ENCODE measurements at places on chromosomes 3 and 15.

DNA sequence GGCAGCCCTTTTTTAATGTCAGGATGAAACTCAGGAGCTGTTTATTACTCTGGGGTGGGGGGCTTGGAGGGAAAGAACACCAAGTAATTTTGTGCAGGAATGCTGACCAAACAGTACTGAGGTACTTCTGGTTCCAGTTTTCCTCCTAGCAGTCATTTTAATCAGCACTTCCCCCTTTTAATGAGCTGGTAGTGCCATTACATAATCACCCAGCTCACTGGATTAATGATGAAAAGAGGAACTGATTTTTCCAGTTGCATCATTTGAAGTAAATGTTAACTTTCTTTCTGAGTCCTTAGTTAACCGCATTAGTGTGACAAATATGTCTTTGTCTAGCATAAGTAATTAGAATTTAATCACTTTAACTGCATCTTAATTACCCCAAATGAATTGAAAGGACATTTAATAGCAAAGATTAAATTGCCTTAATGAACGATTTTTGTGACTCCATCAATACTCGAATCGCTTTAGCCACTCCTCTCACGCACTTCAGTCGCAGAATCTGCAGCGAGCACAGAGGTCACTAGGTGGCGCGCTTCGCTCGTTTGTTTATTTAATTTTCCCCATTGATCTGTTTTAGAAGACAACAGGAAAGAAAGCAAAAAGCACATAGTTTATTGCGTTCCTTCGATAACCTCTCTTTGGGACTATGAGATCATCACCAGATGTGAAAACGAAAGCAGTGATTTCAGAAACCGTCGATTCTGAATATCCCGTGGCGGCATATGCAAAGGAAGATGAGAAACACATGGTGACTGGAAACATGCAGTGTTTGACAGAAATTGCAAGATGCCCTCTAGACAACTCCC is 9.8 kb downstream of the ONECUT1 start:
- no peak for DNase-seq

GRCh38 chr3:156605686-156606605 is 51.0 kb upstream of the SSR3 start:
- peak; percentile 22 for DNase-seq

DNA sequence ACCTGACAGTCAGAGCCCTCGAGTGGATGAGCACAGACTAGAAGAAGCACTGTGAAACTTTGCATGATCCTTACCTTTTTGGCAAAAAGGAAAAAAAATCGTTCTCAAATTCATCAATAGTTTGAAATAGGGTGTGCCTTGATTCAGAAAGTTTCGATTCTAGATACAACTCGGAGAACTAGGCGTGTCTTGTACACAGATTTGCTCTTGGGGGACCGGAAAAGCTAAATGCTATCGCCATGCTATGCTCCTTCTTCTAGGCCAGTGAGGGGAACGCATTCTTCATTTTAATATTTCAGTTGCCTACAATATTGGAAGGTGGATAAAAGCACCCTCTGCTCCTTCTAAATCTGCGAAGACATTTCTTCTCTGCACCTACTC is 25.0 kb downstream of the CD86 start:
- DNase-seq = no peak

DNA sequence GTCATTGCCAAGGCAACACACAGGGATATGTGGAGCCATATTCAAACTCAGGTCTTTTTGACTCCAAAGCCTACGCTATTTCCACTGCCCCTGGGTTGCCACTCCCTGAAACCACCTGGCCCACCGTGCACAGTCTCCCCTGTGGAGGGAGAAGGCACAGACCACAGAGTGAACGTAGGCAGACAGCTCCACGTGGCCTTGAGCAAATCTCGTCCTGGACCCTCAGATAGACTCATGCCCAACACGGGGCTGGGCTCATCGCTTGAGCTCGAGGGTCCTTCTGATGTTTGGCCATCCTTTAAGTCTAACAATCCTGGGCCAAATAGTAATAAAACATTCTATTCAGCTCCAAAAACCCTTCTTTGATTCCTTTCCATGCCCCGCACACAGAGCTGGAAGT is 72.0 kb downstream of the CPN2 start:
- DNase-seq = no peak

DNA sequence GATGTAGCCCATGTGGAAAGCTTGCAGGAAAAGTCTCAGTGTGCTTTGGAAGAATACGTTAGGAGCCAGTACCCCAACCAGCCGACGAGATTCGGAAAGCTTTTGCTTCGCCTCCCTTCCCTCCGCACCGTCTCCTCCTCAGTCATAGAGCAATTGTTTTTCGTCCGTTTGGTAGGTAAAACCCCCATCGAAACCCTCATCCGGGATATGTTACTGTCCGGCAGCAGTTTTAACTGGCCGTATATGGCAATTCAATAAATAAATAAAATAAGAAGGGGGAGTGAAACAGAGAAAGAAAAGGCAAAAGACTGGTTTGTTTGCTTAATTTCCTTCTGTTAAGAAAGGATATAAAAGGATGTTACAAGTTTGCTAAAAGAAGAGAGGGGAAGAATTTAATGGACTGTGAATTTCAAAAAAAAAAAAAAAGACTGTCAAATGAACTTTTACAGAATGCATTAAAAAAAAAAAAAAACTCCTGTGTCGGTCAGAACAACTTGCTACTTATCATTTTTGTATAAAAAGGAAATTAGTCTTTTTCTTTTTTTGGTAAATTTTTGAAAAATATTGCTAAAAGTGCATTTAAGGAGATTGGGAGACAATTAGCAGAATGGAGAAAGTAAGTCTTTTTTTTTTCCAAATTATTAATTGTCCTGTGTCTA is 7.0 kb downstream of the NR2F2 start:
- DNase-seq = no peak

GRCh38 chr15:88538972-88539371 is 7.5 kb downstream of the DET1 start:
- no peak for DNase-seq

GRCh38 chr15:59169251-59169708 is 37.4 kb upstream of the LDHAL6B start:
- no peak for DNase-seq

DNA sequence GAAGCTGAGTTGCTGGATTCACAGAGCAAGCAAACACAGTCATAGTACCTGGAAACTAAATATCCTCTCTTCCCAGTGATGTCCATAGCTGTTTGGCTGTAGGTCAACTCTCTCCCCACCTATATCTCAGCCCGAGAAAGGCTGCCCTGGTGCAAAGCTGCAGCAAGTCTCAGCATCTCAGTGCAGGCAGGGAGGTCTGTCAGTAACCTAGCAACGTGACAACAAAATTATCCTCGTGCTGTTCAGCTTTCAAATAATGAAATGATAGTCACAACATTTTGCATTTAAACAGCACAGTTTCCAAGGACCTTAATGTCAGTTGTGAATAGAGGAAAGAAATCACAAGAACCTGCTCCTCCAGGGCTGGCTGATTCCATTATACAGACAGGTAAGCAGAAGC is 83.6 kb downstream of the CHST2 start:
- no peak for DNase-seq

DNA sequence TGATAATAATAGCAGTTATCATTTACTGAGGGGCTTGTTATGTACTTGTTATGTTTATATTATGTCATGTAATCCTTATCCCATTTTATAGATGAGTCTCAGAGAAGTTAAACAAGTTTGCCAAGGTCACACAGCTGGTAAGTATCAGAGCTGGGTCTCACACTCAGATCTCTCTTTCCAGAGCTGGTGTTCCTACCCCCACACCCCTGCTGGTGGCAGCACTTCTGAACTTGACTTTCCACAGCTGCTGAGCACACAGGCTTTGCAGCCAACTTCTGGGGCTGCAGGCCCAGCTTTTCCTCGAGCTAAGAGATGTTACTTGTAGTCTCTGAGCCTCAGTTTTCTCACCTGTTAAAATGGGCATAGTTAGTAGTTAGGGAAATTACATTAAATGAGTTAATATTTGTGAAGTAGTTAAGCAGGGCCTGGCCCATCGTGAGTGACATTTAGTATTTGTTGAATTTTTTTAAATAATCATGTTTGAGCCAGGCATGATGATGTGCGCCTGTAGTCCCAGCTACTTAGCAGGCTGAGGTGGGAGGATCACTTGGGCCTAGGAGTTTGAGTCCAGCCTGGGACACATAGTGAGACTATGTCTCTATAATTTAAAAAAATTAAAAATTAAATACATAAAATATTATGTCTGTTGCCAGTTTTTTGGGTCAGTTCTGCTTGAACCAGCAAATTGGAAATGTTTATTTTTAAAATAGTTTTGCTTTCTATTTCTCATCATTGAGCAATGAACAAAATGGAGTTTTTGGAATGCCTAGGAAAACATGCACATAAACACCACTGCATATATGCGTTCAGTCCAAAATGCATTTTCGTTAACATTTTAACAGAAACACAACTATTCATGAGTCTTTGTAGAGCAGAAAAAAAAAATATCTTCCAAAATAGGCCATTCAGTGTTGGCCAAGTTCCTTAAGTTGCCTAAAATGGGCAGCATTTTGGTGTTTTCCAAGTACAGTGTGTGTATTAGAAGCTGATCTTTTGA is 87.3 kb downstream of the SMAD6 start:
- no peak for DNase-seq

DNA sequence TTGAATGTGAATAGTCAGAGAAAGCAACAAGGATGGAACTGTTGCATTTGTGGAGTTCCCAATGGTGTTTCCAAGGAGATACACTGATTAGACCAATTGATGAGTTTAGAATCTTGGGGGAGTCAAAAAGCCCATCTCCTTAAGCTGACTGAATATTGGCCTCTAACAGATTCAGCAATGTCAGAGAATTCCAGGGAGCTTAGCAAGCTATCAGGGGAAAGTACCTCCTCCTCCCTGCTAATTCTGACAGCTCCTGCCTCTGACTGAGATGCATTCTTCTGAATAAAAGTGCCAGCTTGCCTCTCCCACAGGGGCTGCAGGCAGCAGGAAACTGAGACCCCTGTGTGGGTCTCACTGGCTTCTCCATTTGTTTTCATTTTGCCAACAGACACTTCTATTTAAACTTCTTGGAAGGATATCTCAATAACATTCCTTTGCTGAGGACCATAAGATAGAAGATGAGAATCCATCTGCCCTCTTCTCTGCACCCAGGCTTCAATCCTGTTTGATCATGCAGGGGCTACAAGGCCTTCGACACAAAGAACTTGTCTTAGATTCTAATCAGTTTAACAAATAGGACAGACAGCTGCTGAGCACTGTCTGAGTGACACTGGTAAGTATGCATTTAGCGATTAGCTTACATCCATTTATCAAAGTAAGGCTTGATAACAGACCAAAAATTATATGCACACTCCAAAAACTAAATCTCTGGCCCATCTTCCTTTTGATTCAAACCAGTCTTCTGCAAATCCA is 1080.8 kb downstream of the TUSC7 start:
- DNase-seq = no peak

DNA sequence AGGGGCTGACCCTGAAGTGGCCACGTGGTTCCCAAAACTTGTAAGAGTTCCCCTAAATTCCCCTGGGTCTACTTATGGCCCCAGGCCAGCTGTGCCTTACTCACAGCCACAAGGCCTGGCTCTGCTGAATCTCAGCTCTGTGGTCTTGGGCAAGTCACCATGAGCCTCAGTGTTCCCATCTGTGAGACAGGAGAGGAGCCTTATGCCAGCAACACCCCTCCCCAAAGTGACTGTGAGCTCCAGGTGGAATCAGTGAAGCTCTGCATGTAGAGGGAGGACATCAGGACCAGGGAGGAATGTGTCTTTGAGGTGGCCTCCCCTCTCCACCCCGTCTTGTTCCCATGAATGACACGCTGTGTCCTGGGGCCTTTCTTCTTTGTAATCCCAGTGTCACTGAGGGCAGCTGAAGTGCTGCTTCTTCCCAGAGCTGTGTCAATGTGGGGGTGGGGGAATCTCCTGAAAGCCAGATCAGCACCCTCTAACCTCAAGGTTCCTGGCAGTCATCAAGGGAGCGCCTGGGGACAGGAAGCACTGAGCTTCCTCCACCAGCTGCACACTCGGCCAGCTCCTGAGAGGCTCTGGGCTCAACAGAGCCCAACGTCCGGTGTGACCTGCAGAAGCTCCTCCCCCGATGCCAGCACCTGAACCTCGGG is 258.9 kb downstream of the UACA start:
- DNase-seq = peak; percentile 69

- peak; percentile 26 for DNase-seq
Measured at GRCh38 chr15:72198356-72199204, 993 bp upstream of the GRAMD2A start.

DNA sequence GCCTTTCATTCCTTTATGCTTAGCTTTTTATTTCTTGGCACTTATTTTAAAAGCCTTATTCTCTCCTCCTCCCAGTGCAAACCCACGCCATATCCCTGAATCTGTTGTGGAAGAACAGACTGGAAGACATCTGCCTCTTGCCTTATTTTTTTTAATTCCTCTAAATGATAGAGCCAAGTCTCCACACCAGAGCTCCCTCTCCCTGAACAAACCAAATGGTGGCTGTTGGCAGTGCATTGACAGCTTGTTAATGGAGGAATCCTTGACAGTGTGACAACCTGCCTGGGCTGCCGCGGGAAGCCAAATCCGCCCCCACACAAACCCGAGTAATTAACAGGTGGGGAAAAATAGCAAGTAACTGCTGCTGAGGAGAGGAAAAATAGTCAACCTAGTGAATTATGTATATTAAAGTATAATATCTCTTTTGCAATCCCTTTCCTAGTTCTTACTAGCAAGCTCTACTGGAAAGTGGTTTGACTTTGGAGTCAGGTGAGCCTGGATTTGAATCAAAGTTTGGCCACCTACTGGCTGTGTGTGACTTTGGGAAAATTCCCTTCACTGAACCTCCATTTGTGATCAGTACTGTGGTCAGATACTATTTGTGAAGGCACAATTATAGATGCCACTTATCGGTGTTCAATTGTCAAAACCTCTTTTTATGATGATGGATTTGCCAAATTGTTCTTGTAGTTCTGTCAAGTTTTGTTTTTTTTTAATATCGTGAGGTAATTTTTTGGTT is 589.6 kb downstream of the PDCD6IP start:
- DNase-seq = no peak

GRCh38 chr15:23411841-23412240 is 35.2 kb downstream of the GOLGA6L2 start:
- DNase-seq = no peak

DNA sequence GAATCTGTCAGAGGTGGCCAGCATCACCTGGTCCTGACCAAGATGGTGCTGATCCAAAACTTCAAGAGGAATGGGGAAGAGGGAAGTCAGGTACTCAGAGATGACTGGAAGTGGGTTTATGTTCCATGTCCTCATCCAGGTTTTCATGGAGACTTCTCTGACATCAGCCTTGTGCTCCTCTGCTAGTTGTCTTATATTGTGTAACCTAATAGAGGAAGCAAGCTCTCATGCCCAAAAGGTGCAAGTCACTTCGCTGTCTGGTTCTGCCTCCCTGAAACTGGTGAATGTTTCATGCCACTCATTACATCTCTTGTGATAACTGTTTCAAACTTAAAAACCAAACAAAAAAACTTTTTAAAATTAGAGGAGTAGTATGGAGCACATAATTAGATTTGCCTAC is 127.2 kb upstream of the MANF start:
- no peak for DNase-seq

GRCh38 chr15:68559345-68560310 is 19.2 kb upstream of the CORO2B start:
- DNase-seq = peak; percentile 88

- no peak for DNase-seq
Measured at GRCh38 chr15:66884661-66885237, 180.7 kb upstream of the SMAD3 start.

All from GM10248 (cell line).